ENCODE measurements at places on chromosomes 5 and 9. TPM values are rescaled to one million over a fixed set of nuclear protein-coding genes. Genes with fewer than 3 reads are reported as not detected.
A peak's percentile ranks its signal among the peaks of the same experiment; 100 is the strongest.

The TAS2R1 gene
- total RNA-seq: not detected

The CDC20B gene
- total RNA-seq: not detected

The SOHLH1 gene
- not detected for total RNA-seq

DNA sequence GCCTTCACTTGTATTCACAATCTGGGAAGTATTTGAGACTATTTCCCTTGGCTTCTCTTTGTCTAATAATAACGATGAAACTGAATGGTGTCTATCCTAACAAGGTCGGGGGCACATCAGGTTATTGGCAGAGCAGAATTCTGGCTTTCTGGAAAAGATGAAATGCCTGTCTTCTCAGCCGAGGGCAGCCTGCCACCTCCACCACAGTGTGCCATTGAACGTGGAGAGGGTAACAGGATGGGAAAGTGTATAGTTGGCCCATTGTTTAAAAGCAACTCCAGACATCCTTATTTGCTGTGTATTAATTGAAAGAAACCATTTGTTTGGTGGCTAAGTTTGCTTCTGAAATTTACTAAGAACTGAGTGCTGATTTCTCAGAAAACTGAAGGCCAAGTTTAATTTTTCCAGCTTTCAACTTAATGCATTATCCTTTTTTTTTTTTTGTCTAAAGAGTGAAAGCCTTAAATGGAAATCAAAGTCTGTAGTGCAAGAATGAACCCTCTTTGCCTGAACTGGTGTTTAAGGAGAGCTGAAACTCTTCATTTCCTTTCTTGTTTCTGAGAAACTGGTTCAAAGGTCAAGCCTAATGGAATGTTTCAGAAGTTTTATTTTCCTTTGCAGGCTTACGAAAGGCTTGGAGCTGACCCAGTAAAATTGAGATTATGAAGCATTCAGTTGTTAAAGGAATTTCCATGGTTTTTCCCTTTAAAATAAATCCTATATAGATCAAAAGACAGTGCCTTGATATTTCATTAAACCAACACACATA lies 563.7 kb upstream of the DAP start:
- H3K4me1 ChIP-seq: no peaks in the 10 kb centered on the region
- no peak overlapping the region for H3K4me3 ChIP-seq
- no peak for DNase-seq
- no peaks in the 10 kb centered on the region for H3K36me3 ChIP-seq
- no peak overlapping the region for H3K27ac ChIP-seq
- H3K27me3 ChIP-seq: no peaks in the 10 kb centered on the region

- no peaks in the 10 kb centered on the region for H3K36me3 ChIP-seq
- H3K4me1 ChIP-seq: no peaks in the 10 kb centered on the region
- DNase-seq: peak; percentile 55
Observed at GRCh38 chr9:36991516-36992134, 42.4 kb downstream of the PAX5 start.

DNA sequence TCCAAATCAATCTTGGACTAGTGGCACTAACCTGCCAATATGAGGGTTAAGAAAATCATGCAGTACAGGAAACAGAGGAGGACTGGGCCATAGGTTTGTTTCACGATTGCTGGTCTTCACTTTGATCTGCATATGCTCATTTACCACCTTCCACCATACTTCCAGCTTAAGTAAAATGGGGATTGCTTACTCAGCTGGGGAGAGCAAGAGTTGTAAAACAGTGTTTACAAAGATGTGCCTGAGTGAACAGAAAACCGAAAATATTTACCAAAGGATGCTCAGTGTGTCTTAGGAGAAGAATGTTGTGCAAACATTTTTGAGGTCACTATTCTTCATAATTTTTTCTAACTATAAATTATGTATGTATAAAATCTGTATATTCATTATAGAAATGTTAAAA lies 65.1 kb upstream of the DNAH5 start:
- no peaks in the 10 kb centered on the region for H3K4me1 ChIP-seq
- no peak for DNase-seq
- H3K27me3 ChIP-seq: no peaks in the 10 kb centered on the region
- no peak overlapping the region for H3K4me3 ChIP-seq

- H3K4me1 ChIP-seq: peaks cover 7% of the 10 kb centered on the region
- no peaks in the 10 kb centered on the region for H3K27me3 ChIP-seq
- no peak overlapping the region for H3K4me3 ChIP-seq
- H3K27ac ChIP-seq: no peak overlapping the region
Observed at GRCh38 chr5:43386960-43387362, 25.2 kb downstream of the CCL28 start.

DNA sequence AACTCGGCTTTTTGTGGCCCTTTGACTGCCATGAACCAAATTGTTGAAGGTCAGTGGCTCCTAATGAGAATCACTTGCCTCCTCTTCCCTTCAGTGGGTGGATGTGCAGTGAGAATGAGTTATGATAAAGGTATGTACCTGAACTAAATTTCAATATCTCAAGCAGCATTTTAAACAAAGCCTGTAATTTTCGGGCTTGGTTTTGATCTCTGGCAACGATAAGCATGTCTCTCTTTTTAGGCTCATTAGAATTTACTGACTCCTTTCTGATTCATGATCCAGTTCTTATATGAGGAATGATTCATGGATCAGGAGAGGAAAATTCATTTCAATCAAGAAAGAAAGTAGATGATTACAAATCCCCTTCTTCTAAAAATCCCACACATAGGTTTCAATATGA lies 305.5 kb downstream of the ARRDC3 start:
- no peak overlapping the region for H3K4me3 ChIP-seq
- no peak overlapping the region for H3K27ac ChIP-seq
- no peaks in the 10 kb centered on the region for H3K4me1 ChIP-seq
- H3K27me3 ChIP-seq: no peaks in the 10 kb centered on the region
- no peak for DNase-seq

DNA sequence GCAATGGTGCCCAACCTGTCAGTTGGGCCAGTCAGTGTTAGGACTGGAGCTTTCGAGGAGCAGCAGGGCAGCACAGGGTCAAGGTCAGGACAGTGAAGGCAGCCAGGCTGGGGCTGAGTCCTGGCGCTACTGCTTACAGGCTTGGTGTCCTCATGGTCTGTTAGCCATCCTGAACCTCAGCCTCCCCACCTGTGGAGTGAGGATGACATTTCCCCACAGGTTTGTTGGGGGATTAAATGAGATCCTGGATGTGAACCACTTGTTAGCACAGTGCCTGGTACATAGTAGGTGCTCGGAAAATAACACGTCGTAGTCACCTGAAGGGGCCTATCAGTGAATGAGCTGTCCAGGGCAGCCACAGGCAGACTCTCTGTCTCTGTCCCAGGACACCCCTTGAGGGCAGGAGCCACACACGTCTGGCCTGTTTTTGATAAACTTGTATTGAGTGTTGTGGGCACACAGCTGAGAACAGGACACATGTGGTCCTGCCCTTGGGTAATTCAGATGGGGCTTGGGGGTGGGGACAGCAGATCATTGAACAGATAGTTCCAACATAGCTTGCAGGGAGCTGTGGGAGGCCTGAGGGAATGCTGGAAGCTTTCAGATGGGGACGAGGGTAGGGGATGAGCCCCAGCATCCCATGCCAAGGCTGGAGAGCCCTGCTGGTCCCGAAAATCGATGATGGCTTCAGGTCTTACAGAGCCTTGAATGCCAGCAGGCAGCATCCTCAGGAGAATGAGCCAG lies 69.3 kb downstream of the AMBP start:
- H3K4me3 ChIP-seq: no peak overlapping the region
- H3K27me3 ChIP-seq: no peaks in the 10 kb centered on the region
- H3K4me1 ChIP-seq: no peaks in the 10 kb centered on the region
- H3K27ac ChIP-seq: no peak overlapping the region
- DNase-seq: no peak

DNA sequence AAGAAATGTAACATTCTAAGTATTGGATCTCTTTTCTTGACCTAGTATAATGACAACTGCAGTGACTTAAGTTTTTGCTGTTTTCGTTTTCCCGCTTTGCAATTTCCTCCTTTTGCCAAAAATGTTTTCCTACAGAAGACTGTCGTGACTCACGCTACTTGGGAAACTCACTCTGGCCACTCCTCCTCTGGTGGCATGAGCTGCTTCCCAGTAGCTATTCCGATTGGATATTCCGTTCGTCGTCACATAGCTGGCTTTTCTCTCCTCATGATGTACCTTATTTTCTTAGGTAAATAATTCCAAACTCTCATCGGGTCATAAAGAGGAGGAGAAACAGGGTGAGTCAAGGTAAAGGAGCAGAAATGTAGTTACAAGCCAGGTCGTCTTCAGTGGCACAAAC lies 64.9 kb downstream of the GOLPH3 start:
- DNase-seq: no peak
- no peak overlapping the region for H3K27ac ChIP-seq
- no peaks in the 10 kb centered on the region for H3K4me1 ChIP-seq
- H3K36me3 ChIP-seq: peaks cover 4% of the 10 kb centered on the region
- no peaks in the 10 kb centered on the region for H3K27me3 ChIP-seq

DNA sequence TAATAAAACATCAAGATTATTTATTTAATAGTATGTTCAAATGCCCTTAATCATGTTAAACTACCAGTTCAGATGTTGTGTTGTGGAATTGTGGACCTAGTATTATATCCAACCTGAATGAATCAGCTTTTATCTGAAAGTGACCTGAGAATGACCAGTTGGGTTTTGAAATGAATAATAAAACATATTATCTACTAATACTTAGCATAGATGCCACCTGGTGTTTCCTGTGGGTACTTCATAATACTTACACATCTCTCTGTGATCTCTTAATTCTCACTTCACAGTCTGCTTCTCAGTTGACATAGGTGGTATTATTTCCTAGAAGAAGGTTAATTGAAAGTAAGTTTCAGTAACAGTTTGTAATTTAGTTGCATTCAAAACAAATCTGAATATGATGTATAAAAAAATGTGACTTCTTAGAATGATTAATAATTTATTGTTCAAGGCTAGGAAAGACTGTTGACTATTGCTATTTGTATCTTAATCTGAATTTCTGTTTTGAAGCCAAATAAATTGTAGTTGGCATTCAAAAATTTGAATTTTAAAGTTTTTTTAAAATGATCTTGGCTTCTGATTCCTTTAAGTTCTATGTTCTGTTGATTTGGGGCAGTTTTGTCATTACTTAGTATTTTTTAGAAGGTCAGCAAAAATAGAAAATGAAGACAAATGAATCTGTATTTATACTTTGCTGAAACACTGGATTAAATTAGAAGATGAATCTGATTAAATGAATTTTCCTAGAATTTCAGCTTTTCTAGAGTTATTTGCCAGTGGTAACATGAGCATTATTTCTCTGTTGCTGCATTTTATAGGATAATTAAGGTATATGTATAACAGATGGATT lies 48.2 kb downstream of the KIF2A start:
- DNase-seq: peak; percentile 36
- no peak overlapping the region for H3K4me3 ChIP-seq
- H3K4me1 ChIP-seq: no peaks in the 10 kb centered on the region

DNA sequence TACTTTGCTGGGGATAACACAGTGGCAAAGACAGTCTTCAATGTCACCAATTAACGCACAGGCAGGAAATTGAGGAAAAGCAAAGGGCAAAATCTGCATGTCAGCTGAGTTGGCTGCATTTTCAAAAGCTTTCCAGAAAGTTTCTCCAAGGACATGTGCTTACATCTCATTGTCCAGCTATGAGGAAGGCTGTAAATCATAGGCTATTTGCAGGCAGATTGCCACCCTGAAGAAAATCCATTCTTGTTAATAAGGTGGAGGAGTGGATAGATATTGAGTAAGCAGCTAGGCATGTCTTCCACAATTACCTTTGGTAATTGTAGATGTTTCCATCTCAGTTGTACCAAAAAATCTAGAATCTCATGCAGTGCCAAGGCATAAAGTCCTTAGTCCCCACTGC lies 278.0 kb upstream of the NUDT12 start:
- no peaks in the 10 kb centered on the region for H3K27me3 ChIP-seq
- H3K36me3 ChIP-seq: no peaks in the 10 kb centered on the region
- no peak overlapping the region for H3K27ac ChIP-seq
- no peaks in the 10 kb centered on the region for H3K4me1 ChIP-seq
- no peak for DNase-seq
- H3K4me3 ChIP-seq: no peak overlapping the region

DNA sequence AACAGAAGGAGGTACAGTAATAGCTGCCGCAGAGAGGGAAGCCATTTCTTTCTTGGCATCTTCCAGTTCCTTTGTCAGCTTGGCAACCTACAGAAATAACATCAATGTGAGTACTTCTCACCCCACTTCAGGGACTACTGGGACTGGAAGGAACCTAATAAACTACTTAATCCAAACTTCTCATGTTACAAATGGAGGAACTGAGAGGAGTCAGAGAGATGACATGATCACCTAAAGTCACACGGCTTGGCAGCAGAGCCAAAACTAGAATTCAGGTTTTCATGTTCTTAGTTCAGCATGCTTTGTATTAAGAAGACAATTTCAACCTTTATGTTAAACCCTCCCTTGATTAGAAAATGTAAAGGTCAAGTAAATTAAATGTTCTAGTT lies 44.7 kb downstream of the DIAPH1 start:
- no peaks in the 10 kb centered on the region for H3K4me1 ChIP-seq
- H3K36me3 ChIP-seq: peaks cover 94% of the 10 kb centered on the region
- H3K27ac ChIP-seq: no peak overlapping the region
- no peak overlapping the region for H3K4me3 ChIP-seq
